A673 (cell line): ENCODE measurements at places on chromosomes 5 and 9. TPM values are rescaled to one million over a fixed set of nuclear protein-coding genes. Genes with fewer than 3 reads are reported as not detected.

GRCh38 chr5:133232011-133232410 lies 180.2 kb downstream of the HSPA4 start:
- no peaks in the 10 kb centered on the region for H3K27me3 ChIP-seq
- no peaks in the 10 kb centered on the region for H3K36me3 ChIP-seq
- DNase-seq, result no peak
- no peak overlapping the region for H3K27ac ChIP-seq

DNA sequence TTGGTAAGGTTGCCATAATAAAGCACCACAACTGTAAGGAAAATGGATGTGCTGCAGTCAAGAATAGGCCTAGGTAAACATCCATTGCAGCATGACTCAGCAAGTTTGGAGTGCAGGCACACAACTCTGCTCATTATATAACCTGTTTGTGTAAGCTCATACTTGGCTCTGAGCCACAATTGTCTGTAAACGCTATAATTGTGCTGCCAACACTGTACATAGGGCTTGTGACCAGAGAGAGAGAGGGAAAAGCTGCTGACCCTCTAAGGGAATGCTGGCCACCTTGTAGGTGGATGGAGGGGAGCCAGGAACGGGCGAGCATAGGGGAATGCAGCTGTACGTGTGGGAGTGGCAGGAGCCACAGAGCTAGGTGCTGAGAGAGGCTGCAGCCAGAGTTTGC lies 2186.5 kb upstream of the ACO1 start:
- H3K27ac ChIP-seq, result no peak overlapping the region
- no peaks in the 10 kb centered on the region for H3K4me1 ChIP-seq
- no peak overlapping the region for H3K4me3 ChIP-seq
- DNase-seq, result peak; percentile 11
- H3K36me3 ChIP-seq, result no peaks in the 10 kb centered on the region

DNA sequence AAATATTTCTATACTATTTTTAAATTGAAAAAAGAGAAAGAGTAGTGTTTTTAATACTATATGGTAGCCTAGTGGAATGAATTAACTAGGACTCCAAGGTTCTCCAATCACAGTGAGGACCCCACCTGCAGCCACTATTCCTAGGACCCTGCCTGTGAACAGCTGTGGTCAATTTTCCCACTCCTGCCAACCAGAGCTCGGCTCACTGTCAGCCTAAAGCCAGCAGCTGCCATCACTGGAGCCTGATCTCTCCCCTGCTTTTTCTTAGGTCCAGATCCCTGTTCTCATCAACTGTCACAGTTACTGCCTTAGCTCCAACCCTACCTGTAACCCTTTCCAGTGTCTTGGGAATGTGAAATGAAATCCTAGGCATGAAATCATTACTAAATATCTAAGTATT lies 25.3 kb downstream of the ARSB start:
- no peaks in the 10 kb centered on the region for H3K36me3 ChIP-seq
- H3K4me1 ChIP-seq, result no peaks in the 10 kb centered on the region
- no peak for DNase-seq
- H3K27me3 ChIP-seq, result no peaks in the 10 kb centered on the region
- no peak overlapping the region for H3K4me3 ChIP-seq

- H3K36me3 ChIP-seq, result no peaks in the 10 kb centered on the region
- H3K27me3 ChIP-seq, result no peaks in the 10 kb centered on the region
- no peak for DNase-seq
- no peaks in the 10 kb centered on the region for H3K4me1 ChIP-seq
Measured at GRCh38 chr9:18748251-18748701, 274.3 kb downstream of the ADAMTSL1 start.

DNA sequence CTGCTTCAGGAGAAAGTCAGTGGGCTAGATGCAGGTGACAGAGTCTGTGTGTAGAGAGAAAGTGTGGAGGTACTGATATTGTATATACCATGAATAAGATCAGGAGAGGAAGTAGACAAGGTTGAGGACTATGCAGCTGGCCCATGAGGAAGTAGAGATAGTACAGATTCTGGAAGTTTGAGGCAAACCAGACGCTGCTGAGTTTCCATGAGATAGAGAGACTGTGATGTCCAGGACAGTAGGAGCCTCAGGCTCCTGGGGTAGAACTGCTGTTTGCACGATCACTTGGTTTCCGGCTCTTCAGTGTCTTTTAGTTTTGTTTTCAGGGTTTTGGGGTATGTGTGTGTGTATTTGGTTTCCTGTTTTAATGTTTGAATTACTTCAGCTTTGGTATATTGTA lies 13.6 kb downstream of the OTULINL start:
- H3K27ac ChIP-seq, result no peak overlapping the region
- H3K36me3 ChIP-seq, result no peaks in the 10 kb centered on the region
- H3K4me1 ChIP-seq, result no peaks in the 10 kb centered on the region

- peaks cover 96% of the 10 kb centered on the region for H3K36me3 ChIP-seq
- H3K27ac ChIP-seq, result no peak overlapping the region
- H3K4me1 ChIP-seq, result no peaks in the 10 kb centered on the region
Measured at GRCh38 chr5:138559937-138560336, 15.3 kb downstream of the HSPA9 start.

DNA sequence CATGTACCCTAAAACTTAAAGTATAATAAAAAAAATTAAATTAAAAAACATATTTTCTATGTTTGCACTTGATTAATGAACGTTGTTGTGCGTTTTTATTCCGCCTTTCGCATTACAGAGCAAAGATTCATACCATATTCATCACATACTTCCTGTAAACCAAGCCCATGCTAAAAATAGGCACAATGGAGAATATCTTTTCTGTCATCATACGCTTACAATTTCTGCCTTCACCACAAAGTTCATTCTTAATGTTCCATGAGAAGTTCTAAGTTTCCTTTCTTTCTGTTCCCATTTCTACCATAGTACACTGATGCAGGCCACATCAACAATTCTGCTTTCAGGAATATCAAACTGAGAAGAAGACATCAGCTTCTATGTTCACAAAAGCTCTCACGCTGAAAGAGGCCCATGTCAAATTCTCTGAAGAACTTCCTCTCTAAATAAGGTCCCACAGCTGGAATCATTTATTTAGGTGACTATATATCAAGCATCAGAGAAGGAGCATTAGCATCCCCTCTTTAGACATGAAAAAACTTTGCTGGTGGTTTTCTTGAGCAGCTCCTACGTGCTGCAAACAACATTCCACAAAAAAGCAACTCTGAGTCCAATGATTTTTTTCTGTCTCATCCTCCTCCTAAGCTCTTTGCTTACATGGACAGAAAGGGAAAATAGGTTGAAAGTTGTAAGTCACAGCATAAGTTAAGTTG lies 456.4 kb downstream of the CDH10 start:
- DNase-seq, result no peak
- H3K4me1 ChIP-seq, result no peaks in the 10 kb centered on the region
- no peak overlapping the region for H3K4me3 ChIP-seq
- H3K27me3 ChIP-seq, result no peaks in the 10 kb centered on the region

DNA sequence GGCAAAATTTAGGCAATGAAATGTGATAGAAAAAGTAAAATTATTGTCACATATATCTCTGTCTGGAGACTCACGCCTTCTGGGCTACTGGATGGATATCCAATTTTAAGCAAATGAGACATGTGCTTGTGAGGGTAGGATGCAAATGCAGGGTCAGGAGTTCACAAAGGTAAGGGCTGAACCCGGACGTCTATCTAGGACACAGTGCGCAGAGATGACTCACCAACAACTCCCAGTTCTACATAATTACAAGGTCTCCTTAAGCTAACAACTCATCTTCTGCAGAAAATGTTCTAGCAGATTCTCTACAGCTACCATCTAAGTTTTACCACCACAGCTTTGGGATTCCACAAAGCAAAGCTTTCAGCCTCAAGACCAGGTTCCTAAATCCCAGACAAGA lies 160.5 kb downstream of the ENTREP1 start:
- H3K27me3 ChIP-seq, result no peaks in the 10 kb centered on the region
- no peaks in the 10 kb centered on the region for H3K4me1 ChIP-seq
- H3K4me3 ChIP-seq, result no peak overlapping the region
- H3K36me3 ChIP-seq, result no peaks in the 10 kb centered on the region
- no peak overlapping the region for H3K27ac ChIP-seq

- H3K4me1 ChIP-seq, result no peaks in the 10 kb centered on the region
- no peak for DNase-seq
- H3K27ac ChIP-seq, result no peak overlapping the region
- H3K36me3 ChIP-seq, result no peaks in the 10 kb centered on the region
- H3K4me3 ChIP-seq, result no peak overlapping the region
- H3K27me3 ChIP-seq, result no peaks in the 10 kb centered on the region
Measured at GRCh38 chr5:55667938-55668337, 44.2 kb downstream of the SLC38A9 start.

DNA sequence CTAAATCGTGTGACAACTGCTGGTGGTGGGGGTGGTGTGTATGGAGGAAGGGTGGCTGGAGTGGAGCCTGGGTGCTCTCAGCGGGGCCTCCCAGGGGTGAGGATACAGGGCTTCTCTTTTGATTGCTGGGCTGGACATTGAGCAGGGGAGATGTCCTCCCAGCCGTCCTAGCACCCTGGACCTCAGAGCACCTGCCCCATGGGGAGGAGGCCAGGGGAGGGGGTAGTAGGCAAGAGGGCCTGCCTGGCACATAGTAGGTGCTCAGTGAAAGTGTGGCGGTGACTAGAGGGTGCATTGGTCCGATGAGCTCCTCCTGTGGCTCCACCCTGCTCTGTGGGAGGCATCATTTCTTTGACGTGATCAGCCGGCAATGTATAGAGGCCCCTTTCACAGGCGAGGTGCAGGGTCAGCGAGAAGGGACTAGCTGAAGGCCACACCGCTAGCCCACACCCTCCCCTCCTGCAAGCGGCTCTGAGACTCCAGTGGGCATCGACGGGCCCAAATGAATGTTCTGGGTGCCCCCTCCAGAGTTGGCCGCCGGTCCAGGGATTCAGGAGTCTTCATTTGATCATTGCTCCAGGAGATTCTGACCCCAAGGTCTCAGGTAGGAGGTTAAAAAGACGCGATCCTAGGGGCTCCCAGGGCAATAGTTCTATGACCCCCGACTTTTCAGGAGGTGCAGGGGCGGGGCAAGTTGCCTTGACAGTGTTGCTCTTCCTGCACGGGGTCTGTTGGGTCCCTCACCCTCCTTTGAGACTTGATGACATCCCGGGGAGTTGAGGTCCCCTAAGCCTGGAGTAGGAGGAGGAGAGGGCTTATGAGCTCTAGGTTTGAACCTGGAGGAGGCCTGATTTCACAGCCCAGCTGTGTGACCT lies 255.5 kb downstream of the PBX3 start:
- no peaks in the 10 kb centered on the region for H3K4me1 ChIP-seq
- no peak overlapping the region for H3K4me3 ChIP-seq
- DNase-seq, result no peak
- no peaks in the 10 kb centered on the region for H3K27me3 ChIP-seq

GRCh38 chr5:168883991-168884390 lies 304.8 kb upstream of the PANK3 start:
- H3K4me3 ChIP-seq, result no peak overlapping the region
- DNase-seq, result no peak
- H3K36me3 ChIP-seq, result no peaks in the 10 kb centered on the region
- H3K27me3 ChIP-seq, result peaks cover 64% of the 10 kb centered on the region
- H3K27ac ChIP-seq, result no peak overlapping the region

DNA sequence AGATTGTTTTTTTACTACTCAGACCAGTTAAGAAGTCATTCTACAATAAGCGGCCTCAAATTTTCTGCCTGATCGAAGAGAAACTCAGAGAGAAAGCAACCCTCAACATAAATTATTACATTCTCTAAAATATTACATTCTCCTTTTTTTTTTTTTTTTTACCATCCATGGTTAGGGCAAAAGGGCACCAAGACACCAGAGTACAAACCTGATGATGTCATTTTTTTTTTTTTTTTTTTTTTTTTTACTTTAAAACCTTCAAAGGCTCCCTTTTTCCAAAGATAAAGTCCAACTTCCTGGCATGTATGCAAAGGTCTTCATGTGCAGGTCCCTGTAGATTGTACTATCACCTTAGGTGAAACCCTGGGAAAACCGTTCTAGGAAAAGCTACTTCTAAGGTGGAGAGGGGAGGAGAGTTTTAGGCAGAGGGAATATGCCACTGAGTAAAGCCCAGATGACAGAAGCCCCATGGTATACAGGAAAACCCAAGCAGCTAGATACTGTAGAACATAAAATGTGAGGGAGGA lies 104.4 kb downstream of the SSBP2 start:
- H3K27ac ChIP-seq, result no peak overlapping the region
- H3K4me1 ChIP-seq, result peaks cover 5% of the 10 kb centered on the region
- no peak for DNase-seq
- H3K36me3 ChIP-seq, result no peaks in the 10 kb centered on the region
- H3K4me3 ChIP-seq, result no peak overlapping the region

The CER1 gene
- total RNA-seq, result 27.7 and 28.8 TPM in 2 replicates

The ZDHHC11B gene
- 1.3 and 1.6 TPM in 2 replicates for total RNA-seq
